ENCODE measurements at places on chromosomes 2 and 18. TPM values are rescaled to one million over a fixed set of nuclear protein-coding genes. Genes with fewer than 3 reads are reported as not detected.

Gene CXCR1
- total RNA-seq = not detected

Gene MARCHF4
- total RNA-seq = 14.5 TPM

Gene RUFY4
- total RNA-seq = not detected

Gene ALPG
- not detected for total RNA-seq

Gene CSRNP3
- total RNA-seq = 0.43 TPM

Gene DSG1
- not detected for total RNA-seq
